ENCODE measurements at places on chromosomes 4 and X. TPM values are rescaled to one million over a fixed set of nuclear protein-coding genes. Genes with fewer than 3 reads are reported as not detected.

DNA sequence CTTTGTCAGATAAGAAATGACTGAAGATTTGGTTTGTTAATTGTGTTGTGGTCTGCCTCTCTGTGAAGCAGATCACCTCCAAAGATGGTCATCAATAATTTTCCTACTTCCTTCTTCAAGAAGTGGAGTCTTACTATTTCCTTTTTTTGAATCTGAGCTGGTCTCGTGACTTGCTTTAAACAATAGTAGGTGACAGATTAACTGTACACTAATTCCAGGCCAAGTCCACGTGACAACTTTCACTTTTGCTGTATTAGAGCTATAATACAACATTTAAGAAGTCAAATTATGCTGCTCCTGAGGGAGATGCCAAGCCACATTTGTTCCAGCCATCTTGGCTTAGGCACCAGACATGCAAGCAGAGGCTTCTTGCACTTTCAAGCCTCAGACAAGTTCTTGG is 393.8 kb upstream of the GRID2 start:
- no peaks in the 10 kb centered on the region for H3K27me3 ChIP-seq
- H3K4me1 ChIP-seq = peaks cover 7% of the 10 kb centered on the region
- no peak overlapping the region for H3K4me3 ChIP-seq
- no peaks in the 10 kb centered on the region for H3K36me3 ChIP-seq

DNA sequence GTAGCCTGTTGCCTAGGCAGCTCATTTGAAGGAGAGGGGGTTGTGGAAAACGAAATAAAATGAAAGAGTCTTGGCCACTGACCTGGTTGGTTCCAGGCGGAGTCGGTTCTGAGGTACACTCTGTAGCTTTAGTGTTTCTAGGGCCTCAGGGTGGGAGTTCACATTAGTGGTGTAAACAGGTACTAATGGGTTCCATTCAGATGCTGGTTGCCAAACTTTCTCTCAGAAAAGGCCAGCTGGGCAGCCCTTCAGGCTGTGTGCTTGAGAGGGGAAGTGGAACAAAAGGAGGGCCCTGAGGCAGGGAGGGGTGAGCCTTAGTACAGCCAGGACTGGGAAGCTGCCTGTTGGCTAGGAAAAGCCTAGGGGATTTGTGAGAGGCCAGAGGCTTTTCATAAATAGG is 24.8 kb downstream of the NHSL2 start:
- no peak for DNase-seq
- H3K4me1 ChIP-seq = peaks cover 1% of the 10 kb centered on the region
- no peak overlapping the region for H3K4me3 ChIP-seq
- H3K27me3 ChIP-seq = no peaks in the 10 kb centered on the region
- no peaks in the 10 kb centered on the region for H3K36me3 ChIP-seq

DNA sequence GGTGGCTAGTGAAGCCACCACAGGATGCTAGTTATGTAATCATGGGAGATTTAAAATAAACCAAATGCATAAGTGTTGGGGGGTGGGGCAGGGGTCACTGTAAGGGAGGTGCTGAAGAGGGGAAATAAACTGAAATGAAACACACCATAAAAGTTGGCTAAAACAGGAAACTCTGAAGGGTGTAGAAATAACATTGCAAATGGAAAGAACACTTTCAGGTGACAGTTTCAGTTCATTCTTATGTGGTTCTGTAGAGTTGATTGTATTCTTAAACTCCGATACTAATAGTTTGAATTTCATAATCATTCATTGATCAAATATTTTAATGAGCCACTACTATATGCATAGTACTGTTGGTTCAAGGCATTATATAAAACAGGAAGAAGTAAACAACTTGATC is 80.1 kb downstream of the HDAC8 start:
- H3K36me3 ChIP-seq = peaks cover 16% of the 10 kb centered on the region
- H3K27ac ChIP-seq = no peak overlapping the region
- no peak overlapping the region for H3K4me3 ChIP-seq
- H3K4me1 ChIP-seq = peaks cover 2% of the 10 kb centered on the region

The ZCCHC12 gene
- 3.2 TPM for total RNA-seq

- peaks cover 2% of the 10 kb centered on the region for H3K4me1 ChIP-seq
- H3K36me3 ChIP-seq = no peaks in the 10 kb centered on the region
- no peak overlapping the region for H3K27ac ChIP-seq
- H3K4me3 ChIP-seq = no peak overlapping the region
- DNase-seq = no peak
Observed at GRCh38 chrX:73561801-73562200, 1.2 kb upstream of the CHIC1 start.

DNA sequence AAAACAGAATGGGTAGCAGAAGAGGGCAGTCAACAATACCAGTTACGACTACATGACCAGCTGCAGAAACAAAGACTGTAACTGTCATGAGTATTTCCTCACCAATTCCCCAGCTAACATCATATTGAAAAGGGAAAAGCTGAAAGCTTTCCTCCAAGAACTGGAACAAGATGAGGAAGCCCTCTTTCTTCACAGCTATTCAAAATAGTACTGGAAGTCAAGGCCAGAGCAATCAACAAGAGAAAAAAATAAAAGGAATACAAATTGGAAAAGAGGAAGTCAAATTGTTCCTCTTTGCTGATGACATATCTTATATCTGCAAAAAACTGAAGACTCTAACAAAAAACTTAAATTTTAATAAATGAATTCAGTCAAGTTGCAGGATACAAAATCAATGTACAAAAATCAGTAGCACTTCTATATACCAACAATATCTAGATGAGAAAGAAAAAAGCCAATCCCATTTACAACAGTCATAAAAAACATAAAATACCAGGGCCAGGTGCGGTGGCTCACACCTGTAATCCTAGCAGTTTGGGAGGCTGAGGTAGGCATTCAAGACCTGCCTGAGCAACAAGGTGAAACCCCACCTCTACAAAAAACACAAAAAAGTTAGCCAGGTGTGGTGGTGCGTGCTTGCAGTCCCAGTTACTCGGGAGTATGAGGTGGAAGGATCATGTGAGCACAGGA is 125.4 kb downstream of the ATP8A1 start:
- no peak for DNase-seq
- H3K27me3 ChIP-seq = no peaks in the 10 kb centered on the region
- no peaks in the 10 kb centered on the region for H3K4me1 ChIP-seq
- peak overlapping the region; percentile 53 for H3K27ac ChIP-seq

The SPANXA2 gene
- not detected for total RNA-seq

DNA sequence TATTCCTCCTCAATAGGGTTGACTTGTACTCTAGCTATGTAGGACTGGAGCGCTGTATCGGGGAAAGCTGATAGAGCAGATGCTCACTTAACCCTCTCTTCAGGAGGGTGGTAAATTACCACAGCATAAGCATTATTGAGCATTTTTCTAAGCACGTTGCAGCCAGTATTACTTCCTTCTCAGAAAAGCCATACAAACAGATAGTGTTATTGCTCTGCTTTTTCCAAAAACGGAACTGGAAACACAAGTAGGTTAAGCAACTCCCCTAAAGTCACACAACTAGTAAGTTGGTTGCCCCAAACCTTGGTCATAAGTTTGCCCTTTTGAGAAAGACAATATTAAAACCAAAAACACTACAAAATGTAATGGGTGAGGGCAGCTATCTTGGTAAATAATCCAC is 73.9 kb downstream of the REELD1 start:
- no peaks in the 10 kb centered on the region for H3K27me3 ChIP-seq
- peaks cover 1% of the 10 kb centered on the region for H3K36me3 ChIP-seq
- H3K4me1 ChIP-seq = peaks cover 5% of the 10 kb centered on the region

DNA sequence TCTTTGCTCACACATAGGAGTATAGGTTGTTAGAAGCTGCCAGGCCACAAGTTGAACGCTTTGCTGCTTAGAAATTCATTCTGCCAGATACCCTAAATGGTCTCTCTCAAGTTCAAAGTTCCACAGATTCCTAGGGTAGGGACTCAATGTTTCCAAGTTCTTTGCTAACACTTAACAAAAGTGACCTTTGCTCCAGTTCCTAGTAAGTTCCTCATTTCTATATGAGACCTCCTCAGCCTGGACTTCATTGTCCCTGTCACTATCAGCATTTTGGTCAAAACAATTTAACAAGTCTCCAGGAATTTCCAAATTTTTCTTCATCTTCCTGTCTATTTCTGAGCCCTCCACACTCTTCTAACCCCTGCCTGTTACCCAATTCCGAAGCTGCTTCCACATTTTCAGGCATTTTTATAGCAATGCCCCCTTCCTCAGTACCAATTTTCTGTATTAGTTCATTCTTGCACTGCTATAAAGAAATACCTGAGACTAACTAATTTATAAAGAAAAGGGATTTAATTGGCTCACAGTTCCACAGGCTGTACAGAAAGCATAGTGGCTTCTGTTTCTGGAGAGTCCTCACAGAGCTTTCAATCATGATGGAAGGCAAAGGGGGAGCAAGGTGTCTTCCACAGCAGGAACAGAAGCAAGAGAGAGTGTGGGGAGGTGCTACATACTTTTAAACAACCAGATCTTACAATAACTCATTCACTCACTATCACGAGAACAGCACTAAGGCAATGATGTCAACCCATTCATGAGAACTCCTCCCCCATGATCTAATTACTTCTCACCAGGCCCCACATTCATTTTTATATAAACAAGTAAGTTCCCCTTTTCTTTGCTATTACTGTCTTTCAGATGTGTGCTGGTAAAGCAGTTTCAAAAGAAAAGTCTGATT is 11.5 kb upstream of the TLR1 start:
- no peak for DNase-seq
- no peak overlapping the region for H3K4me3 ChIP-seq
- peaks cover 3% of the 10 kb centered on the region for H3K4me1 ChIP-seq
- no peak overlapping the region for H3K27ac ChIP-seq

DNA sequence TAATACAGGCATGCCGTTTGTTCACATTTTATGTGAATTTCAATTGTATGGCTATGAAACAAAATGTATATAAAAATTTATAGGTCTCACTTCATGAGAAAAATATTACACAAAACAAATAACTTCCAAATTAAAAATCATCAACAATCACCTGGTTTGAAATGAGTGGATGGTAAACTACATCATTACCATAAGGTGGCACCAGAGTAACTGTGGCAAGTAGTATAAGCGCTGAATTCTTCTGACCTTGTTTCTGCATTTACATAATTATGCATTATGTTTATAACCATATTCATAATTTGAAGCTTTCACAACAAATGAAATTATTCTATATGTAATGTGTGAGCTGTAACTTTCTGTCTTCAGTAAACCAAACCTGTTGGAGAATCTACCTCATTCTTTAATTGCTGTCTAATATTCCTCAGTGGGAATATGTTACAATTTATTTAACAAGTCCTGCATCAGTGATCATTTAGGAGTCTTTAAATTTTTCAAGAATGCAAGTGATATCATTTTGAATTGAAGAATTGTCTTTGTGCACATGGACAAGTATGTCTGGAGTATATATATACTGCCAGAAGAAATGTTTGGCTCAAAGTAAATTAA is 55.2 kb downstream of the MMRN1 start:
- DNase-seq = no peak
- H3K4me3 ChIP-seq = no peak overlapping the region
- no peaks in the 10 kb centered on the region for H3K36me3 ChIP-seq
